ENCODE measurements at places on chromosomes 11 and 22.

GRCh38 chr11:766106-766935, 11.0 kb downstream of the GATD1 start:
- no peak for DNase-seq

DNA sequence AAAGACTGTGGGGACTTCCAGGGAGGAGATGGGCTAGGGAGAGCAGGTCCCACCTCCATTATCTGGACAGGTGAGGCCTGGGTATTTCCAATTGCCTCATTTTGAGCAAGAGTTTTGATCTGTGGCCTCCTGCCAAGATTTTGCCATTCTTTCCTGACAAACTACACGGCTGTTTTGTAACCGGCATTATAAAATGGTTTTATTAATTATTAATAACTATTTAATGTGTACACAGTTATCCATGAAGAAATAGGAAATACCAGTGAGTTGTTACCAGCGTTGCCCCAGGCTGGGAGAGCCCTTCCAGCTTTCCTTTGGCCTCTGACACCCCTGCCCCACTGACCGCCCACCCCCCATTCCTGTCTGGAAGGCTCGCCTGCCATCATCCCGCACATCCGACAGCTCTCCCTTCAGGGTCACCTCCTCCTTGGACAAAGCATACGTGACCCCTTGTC, 14.9 kb upstream of the SEC14L3 start:
- no peak for DNase-seq

DNA sequence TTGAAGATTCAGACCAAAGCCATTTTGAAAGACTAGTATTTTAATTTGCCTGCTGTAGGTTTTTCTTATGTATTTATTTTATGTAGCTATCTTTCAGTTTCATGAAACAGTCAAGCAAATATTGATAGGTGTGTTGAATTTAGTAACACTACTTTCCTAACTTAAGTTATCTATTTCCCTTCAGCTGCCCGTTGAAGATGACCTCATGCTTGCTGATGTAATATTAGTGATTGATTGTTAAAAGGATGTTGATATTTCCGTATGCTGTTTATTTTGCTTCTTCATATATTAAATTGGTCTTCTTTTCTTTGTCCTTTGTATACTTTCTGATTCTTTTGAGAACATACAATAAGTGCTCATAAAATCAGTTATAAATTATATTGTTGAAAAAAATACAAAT, 86.8 kb upstream of the CHORDC1 start:
- DNase-seq: no peak

DNA sequence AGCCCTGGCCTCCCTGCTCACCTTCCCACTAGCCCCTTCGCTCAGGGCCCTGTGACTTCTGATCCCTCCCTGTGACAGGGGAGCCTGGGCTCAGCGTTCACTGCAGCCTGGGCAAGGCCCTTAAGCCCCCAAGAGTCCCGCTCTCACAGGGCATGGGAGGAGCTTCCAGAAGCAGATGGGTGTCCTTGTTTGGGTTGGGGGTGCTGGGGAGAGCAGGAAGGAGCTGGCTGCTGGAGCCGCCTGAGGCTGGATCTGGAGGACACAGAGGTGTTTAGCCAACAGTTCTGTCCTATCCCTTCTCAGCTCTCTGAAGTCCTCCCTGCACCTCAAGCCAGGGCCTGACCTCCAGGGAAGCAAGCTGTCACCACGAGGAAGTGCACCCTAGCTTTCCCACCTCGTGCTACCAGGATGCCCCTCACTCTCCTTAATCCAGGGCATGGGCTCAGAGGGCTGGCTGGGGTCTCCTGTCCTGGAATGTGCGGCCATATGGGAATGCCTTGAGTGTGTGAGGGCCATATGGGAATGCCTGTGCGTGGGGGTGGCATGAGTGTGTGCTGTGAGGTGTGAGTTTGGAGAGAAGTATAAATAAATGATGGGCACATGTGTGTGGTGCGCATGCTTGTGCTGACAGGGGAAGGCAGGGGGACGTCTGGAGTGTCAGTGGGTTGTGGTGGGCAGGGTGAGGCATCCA, 25.0 kb upstream of the TUB start:
- DNase-seq: no peak

DNA sequence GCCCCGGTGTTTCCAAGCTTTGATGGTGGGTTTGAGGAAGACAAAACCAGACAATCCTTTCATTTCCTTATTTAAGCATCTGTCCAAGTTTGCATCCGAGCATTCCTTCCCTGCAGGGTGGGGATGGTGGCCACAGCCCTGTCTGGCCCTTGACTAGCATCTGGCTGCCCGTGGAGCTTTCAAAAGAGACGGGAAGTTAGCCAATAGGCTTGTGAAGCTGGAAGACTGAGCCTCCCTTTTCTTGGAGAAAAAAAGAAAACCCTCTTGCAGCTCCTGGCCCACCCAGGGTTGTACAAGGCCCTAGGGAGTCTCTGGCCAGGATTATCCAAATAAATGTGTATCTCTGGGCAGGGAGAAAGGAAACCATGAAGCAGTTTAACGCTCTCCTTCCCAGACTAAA, 60.6 kb downstream of the MICAL2 start:
- no peak for DNase-seq

DNA sequence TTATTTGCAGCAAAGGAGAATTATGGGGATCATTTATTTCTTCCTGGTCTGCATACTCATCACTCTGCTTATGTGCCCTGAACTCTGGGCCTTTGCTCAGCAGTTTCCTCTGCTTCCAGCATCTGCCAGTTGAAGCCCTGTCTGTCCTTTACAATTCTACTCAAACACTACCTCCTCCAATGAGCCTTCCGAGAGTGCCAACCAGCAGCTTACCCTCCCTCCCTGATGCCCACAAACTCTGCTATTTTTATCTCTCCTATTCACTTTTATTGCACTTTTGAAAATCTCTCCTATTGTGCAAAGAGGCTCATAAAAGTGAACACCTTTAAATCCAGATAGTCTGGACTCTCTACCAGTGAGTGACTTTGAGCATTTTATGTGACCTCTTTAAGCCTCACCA, 3.6 kb upstream of the ME3 start:
- DNase-seq: no peak

DNA sequence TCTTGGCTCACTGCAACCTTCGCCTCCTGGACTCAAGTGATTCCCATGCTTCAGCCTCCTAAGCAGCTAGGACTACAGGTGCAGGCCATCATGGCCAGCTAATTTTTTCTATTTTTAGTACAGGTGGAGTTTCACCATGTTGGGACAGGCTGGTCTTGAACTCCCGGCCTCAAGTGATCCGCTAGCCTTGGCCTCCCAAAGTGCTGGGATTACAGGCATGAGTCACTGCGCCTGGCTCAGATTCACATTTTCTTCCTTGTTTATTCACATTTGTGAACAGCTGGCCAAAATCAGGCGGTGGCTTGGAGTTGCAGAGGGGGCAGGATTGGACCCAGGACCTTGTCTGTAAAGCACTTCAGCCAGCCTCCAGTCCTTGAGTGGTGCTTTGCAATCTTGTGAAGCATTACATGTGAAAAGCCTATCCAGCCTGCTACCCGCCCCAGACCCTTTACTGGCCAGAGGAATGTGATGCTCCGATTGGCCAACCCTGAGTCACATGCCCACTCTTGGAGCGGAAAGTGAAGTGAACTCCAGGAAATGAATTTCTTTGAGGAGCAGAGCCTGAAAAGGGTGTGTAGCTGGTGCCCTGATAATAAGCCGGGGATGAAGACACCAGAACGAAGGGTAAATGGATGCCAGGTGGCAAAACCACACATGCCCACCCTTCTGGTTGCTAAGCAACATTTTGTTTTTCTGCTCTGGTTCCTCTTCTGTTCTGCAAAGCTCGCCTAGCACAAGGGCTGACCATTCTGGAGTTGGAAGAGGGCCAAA, 62.6 kb upstream of the PTPRJ start:
- DNase-seq: no peak

DNA sequence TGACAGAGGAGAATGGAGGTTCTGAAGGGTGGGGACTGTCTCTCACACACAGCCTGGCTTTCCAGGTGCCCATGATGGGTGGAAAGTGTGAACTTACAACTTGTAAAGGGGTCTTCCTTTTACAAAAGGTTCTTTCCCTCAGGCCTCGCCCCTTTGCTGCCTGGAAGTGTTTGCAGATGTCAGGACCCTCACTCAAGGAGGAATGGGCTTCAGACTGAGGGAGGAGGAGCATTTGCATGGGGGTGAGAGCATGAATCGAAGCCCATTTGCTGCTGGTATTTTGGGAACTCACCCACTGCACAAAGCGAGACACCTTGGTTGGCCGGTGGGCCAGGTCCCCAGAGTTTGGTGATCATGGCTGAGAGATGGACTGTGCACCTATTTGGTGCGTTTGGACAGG, 25.1 kb downstream of the MPPED1 start:
- no peak for DNase-seq

- DNase-seq: no peak
Measured at GRCh38 chr22:38924347-38924952, 33.0 kb upstream of the APOBEC3A start.

DNA sequence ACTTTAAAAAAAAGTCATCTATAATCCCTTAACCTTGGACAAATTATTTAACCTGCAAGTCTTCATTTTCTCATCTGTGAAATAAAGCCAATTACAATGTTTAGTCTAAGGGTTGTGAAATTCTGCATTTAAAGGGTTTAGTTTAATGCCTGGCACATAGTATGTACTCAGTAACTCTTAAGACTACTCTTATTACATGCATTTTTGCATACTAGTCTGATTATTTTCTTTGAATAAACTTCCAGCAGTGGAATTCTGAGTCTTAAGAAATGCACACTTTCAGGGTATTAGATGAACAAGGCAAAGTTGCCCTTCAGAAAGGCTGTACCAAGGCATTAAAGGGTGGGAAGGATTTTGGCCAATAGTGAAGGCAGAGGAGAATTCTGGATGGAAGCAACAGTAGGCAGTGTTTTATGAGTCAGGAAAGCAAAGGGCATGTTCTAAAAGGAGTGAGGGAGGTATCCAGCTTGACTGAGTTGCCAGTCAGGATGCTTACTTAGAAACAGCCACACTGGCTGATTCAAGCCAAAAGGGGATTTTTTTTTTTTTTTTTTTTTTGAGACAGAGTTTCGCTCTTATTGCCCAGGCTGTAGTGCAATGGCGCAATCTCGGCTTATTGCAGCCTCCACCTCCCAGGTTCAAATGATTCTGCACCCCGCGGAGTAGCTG, 50.5 kb downstream of the SWAP70 start:
- no peak for DNase-seq

DNA sequence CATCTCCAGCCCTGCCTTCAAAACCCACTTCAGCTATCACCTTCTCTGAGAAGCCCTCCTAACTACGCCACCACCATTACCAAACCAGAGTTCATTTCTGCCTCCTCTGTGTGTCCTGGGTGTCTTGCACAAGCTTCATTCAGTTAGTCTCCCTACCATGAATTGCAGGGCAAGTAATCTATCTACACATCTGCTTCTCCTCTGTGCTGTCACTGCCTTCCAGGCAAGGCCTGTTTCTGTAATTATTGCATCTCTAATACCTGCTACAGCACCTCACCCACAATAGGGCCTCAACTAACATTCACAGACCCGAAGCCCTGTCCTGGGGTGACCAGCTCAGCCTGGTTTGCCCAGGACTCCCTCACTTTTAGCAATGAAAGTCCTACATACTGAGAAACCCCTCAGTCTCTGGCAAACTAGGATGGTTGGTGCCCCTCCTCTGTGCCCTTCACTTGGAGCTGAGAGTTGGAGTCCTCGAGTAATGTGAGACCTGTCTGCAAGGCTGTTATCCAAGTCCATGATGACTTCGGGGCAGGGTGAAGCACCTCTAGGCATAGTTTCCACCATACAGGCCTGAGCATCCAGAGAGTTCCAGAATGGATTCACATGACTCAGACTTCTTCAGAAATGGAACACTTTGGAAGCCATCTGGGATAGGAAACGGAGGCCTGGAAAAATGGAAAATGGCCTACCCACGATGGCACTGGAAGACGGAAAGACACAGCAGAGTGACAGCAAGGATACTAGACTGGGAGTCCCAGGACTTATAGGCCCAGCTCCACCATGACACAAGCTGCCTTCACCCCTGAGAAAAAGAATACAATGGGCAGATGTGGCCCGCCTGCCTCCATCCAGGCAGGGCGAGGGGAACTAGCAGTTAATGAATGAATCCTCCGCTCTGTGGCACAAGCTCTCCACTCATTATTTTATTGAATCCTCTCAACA, 269.3 kb downstream of the BUD13 start:
- DNase-seq: no peak

- no peak for DNase-seq
Measured at GRCh38 chr11:76678321-76678720, 7.8 kb upstream of the LRRC32 start.

DNA sequence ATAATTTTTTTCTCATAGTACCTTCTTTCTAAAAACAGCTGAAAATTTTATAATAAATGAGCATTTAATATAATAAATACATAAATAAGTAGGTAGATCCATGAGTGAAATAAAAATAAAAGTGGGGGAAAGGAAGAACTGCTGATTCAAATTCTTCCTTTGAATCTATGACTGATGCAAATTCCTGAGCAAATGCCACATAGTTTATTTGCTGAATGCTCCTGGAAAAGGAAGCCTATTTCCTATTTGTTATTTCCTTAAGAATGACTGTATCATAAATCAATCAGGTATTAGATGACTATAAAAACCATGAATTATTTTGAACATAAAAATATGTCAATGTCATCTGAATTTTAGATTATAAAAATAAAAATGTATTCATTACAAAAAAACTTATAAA, 16.6 kb downstream of the BTBD10 start:
- no peak for DNase-seq

DNA sequence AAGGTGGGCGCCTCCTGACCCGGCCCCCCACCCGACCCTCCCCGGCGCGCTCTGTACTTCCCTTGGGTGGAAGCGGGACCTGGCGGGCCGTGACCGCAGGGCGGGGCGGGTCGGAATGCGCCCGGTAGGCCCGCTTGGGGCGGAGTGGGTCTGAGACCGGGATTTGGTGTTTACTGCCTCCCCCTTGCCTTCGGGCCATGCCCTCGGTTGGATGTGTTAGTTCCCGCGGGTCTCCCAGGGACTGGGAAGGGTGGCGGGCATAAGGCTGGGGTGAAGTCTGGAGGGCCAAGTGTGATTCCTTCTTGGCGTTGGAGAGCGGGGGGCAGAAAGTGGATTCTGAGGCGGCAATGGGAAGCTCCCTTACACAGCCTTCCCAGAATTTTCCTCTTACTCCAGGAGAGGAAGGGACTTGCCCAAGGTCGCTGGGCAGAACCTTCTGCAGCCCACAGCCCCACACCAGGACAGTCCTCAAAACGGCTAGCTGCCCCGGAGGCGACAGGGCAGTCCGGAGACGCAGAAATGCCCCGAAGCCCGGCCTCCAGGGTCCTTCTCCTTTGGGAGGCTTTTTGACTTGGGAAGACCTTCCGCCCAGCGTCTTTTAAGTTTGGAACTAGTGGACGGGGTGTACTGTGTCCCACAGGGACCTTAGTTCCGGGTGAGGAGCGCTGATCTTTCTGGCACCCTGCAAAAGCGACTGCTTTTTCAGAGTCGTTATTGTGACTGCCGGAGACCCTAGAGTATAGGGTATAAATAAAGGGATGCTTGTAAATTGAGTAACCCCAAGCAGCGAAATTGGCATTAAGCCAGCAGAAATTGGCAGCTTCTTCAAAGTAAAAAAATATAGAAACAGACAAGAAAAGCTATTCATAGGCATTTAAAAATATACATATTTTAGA, 647 bp downstream of the SWAP70 start:
- no peak for DNase-seq
